A549 treated with dexamethasone at 1 μM for 4 hours (cell line): ENCODE measurements at places on chromosomes 7 and 10. TPM values are rescaled to one million over a fixed set of nuclear protein-coding genes. Genes with fewer than 3 reads are reported as not detected.

Gene CLRN3
- total RNA-seq, result 0.07 TPM in 1 of 5 replicates, not detected in the others

Gene GPR22
- not detected in 5 replicates for total RNA-seq

Gene CFAP70
- total RNA-seq, result 0.08 to 0.20 TPM (median 0.14 TPM) in 5 replicates

Gene TMEM72
- total RNA-seq, result not detected in 5 replicates

Gene ASB10
- total RNA-seq, result not detected in 5 replicates

Gene VSTM2A
- total RNA-seq, result 0.08 TPM in 2 of 5 replicates, not detected in the others

Gene NACAD
- 0.20 to 0.46 TPM (median 0.28 TPM) in 5 replicates for total RNA-seq
